Activated naive CD4-positive, alpha-beta T cell treated with anti-CD3 and anti-CD28 coated beads, Interleukin-2, amount 50 U/mL, for 16 hours (primary cell): ENCODE measurements at places on chromosomes 4 and X.
A peak's percentile ranks its signal among the peaks of the same experiment; 100 is the strongest.

DNA sequence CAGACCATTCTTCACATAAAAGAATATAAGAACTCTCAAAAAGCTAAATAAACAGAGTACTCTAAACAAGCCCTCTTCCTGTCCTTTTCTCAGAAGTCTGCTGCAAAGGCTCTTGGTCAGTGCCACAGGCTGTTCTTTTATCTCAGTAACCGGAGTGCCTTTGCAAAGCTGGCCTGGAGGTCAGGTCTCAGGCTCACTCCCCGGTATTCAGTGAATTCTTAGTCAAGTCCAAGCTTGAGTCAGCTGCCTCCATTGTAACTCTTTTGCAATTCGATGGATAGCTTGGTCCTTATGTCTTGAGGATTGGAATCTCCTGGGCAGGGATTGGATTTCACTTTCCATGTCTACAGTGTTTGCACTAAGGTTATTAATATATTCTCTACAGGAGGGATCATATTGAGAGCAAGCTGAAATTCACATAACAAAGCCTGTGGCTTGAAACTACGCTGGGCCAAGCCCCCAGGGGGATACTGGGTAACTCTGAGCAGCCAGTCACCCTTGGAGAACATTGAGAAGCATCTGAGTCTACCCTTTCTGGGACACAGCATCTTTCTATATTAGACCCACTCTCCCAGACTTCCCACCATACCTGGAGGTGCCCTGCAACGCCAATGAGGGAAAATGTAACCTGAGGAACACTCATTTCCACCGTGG, 10.0 kb upstream of the HS6ST2 start:
- DNase-seq = no peak

DNA sequence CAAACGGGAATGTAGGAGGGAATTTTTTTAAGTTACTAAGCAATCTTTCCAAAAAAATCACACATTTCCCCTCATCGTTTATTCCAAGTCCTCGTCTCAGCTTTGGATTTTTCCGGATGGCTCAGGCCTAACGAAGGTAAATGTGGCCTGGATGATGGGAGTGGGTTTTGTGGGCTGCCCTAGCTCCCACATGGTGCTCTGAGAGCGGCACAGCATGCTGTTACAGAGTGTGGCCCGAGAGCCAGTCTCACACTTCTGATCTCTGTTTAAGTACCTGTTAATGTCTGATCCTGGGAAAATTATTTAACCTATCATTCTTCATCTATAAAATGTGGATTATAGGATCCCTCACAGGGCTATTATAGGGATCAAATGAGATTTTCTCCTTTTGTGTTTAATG, 38.2 kb upstream of the ADAM29 start:
- no peak for DNase-seq

- no peak for DNase-seq
Observed at GRCh38 chr4:126890994-126891393, 741.8 kb upstream of the INTU start.

DNA sequence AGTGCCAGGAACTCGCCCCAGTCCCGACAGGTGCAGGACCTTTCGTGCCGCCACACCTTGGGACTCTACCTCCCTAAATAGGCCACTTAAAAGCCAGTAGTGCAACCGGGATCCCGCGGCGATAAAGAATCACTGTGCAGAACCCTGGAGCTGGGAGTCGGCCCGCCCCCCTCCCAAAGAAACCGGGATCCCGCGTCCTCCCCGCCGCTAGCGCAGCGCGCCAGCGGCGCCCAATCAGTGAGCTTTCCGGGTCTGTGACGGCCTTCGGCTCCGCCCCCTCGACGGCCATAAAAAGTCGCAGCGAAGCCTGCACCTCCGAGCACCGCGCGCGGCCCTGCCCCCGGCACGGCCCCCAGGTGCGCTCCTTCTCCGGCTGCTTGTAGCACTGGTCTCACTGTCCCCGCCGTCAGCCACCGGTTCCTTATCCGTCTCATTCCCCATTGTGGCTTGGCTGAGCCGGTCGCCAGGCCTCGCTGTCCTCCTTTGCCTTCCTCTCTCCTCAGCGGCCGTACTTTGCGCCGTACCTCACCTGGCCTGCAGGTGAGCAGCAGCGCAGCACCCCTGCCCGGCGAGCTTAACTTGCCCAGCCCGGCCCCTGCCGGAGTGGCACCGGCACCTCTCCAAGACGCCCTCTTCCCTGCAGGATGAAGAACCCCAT, at the start of gene LRAT:
LRAT (plus strand) TSS at position 318 of the 658 bp plus-strand sequence; CDS start at position 645, 327 bp downstream.
- peak; percentile 36 for DNase-seq

GRCh38 chrX:142593361-142593862, 388.3 kb upstream of the MAGEC2 start:
- no peak for DNase-seq

DNA sequence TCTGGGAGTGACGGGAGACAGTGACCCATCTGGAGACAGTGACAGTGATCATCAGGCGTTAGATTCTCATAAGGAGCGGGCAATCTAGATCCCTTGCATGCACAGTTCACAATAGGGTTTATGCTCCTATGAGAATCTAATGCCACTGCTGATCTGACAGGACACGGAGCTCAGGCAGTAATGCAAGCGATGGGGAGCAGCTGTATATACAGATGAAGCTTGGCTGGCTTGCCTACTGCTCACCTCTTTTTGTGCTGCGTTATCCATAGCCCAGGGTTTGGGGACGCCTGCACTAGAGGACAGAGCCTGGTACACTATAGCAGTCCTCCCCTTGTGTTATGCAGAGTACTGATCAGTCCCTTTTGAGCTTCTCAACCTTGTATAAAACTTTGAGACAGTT, 23.5 kb downstream of the NFKB1 start:
- no peak for DNase-seq

GRCh38 chr4:153521478-153521877, 55.3 kb downstream of the TMEM131L start:
- DNase-seq = no peak

DNA sequence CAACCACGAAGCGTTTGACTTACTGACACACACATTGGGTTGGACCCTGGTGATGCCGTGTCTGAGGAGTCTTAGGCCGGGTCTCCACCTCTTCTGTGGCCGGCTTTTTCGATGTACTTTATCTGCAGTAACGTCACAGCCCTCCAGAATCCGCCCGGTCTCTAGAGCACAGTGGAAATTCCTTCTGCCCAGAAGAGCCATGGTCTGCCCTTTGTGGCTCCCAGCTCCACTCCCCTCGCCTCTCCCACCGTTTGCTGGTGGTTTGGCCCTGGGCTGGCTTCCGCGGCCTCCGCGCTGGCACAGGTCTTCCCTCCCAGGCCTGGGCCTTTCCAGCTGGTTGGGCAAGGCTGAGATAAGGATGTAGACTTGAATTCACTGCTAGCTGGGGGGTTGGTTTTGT, 4.3 kb downstream of the MAEA start:
- DNase-seq = no peak
